Fibroblast of lung (primary cell): ENCODE measurements at places on chromosomes 13 and 19. TPM values are rescaled to one million over a fixed set of nuclear protein-coding genes. Genes with fewer than 3 reads are reported as not detected.

ZNF154 gene
- total RNA-seq = 3.3 and 6.3 TPM in 2 replicates

IGFL1 gene
- total RNA-seq = not detected in 2 replicates

DNA sequence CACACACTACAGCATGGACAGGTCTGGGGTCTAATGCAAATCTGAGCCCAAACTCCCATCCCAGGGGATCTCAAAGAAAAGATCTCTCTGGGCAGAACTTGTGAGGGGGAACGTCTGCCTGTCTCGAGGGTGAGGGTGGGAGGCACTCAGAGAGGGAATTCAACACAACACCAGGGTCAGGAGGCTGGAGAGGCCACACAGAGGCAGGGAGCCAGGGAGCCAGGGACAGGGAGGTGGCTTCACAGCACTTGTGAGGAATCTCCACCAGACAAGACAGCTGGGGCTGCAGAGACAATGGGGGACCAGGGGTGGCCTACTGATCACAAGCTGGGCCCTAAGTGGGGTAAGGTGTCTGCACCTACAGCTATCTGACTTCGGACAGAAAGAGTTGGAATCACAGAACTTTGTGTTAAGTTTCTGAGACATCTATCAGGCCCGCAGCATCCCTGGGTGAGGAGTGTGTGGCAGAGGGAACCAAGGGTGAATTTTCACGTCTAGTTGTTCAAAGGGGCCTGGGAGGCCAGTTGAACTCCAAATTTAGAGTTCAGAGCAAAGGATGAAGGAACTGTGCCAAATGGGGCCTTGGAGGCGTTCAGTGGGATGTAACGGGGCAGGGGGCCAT lies 12.7 kb upstream of the AKAP8L start:
- no peak for DNase-seq

GRCh38 chr19:19444681-19445155 lies 39.2 kb downstream of the GATAD2A start:
- DNase-seq = no peak

CDC34 gene
- 65.0 and 72.5 TPM in 2 replicates for total RNA-seq
